IgD-negative memory B cell (primary cell): ENCODE measurements at places on chromosomes 7 and 10. TPM values are rescaled to one million over a fixed set of nuclear protein-coding genes. Genes with fewer than 3 reads are reported as not detected.

UTF1 gene
- polyA plus RNA-seq: not detected

VWA2 gene
- polyA plus RNA-seq: not detected

NEUROD6 gene
- not detected for polyA plus RNA-seq

ARHGAP22 gene
- 0.64 TPM for polyA plus RNA-seq
